Right renal cortex interstitium (tissue), 3 donors: ENCODE measurements at places on chromosomes 6 and 20. TPM values are rescaled to one million over a fixed set of nuclear protein-coding genes. Genes with fewer than 3 reads are reported as not detected.

Gene HIVEP1
- polyA plus RNA-seq, result 21.0 TPM

Gene WFDC10A
- polyA plus RNA-seq, result not detected

Gene ARMH2
- polyA plus RNA-seq, result not detected

Gene SUMO4
- 0.62 TPM for polyA plus RNA-seq

Gene PAX1
- polyA plus RNA-seq, result not detected

Gene ID4
- 138 TPM for polyA plus RNA-seq

Gene MUC21
- not detected for polyA plus RNA-seq

Gene GJA1
- polyA plus RNA-seq, result 61.8 TPM

GRCh38 chr6:128314190-128314589 is 206.2 kb downstream of the PTPRK start:
- no peak for DNase-seq

GRCh38 chr6:129115471-129115870 is 232.5 kb downstream of the LAMA2 start:
- no peak for DNase-seq

GRCh38 chr20:3247638-3248037 is 8.6 kb upstream of the SLC4A11 start:
- no peak for DNase-seq

- DNase-seq, result no peak
Measured at GRCh38 chr6:146950351-146950835, 253.8 kb upstream of the STXBP5 start.

- DNase-seq, result no peak
Measured at GRCh38 chr6:9020001-9020400, 584.7 kb upstream of the SLC35B3 start.

- no peak for DNase-seq
Measured at GRCh38 chr6:1763404-1763803, 153.7 kb downstream of the FOXC1 start.

DNA sequence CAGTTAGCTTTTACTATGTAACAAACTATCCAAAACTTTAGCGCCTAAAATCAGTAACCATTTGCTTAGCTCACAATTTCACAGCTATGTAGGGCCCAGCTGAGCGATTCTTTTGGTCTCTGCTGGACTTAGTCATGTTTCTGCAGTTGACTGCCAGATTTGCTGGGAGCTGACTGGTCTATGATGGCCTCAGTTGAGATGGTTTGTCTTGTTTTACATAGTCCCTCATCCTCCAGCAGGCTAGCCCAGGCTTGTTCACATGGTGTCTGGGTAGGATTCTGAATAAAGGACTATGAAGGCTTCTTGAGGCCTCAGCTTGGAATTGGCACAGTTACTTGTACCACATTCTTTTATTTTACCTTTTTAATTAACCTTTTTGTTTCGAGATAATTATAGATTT is 247.8 kb upstream of the CHD6 start:
- no peak for DNase-seq

DNA sequence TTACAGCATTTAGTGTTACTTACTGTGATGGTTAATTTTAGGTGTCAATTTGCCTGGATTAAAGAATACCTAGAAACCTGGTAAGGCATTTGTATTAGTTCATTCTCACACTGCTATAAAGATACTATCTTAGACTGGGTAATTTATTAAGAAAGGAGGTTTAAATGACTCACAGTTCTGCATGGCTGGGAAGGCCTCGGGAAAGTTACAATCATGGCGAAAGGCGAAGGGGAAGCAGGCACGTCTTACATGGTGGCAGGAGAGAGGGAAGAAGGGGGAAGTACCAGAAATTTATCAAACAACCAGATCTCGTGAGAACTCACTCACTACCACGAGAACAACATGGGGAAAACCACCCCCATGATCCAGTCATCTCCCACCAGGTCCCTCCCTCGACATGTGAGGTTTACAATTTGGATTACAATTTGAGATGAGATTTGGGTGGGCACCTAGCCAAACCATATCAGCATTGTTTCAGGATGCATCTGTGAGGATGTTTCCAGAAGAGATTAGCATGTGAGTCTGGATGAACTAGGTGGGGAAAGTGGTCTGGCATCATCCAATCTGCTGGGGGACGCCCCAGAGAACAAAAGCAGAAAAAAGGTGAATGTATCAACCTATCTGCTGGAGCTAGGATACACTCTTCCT is 76.8 kb downstream of the MKKS start:
- DNase-seq, result no peak

- DNase-seq, result no peak
Measured at GRCh38 chr6:110784610-110784979, 30.7 kb downstream of the CDK19 start.

GRCh38 chr20:38034108-38034649 is 633 bp downstream of the RPRD1B start:
- DNase-seq, result no peak

DNA sequence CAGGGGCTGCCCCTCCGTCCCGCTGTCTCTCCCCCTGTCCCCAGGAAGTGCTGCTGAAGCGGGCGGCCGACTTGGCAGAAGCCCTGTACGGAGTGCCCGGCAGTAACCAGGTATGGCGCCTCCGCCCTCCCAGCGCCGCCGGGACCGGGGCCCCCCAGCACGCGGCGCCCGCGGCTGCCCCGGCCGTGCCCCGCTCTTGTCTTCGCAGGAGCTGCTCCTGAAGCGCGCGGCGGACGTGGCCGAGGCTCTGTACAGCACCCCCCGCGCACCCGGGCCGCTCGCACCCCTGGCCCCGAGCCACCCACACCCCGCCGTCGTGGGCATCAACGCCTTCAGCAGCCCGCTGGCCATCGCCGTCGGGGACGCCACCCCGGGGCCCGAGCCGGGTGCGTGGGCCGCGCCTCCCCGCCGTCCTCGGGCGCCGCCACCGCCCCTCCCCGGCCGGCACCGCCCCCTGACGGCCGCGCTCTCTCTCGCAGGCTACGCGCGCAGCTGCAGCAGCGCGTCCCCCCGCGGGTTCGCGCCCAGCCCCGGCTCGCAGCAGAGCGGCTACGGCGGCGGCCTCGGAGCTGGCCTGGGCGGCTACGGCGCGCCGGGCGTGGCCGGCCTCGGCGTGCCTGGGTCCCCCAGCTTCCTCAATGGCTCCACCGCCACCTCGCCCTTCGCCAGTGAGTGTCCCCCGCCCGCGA is 48.4 kb downstream of the CPXM1 start:
- no peak for DNase-seq

DNA sequence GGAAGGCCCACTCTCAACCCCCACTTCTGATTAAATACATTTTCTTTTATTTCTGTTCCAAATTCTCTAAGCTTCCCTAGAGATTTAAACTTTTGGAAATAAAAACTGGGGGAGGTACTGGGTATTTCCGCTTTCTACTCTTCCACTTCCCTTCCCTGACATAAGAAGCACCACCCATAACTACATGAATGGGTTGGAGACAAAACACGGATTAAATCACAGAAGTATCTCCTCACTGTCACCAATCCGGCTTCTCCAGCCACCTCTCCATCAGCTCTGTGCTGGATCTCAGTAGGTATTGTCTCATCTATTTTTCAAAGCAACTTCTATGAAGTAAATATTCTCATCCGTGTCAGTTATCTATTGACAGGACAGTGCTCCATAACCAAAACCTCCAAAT is 150.7 kb downstream of the TSHZ2 start:
- no peak for DNase-seq

GRCh38 chr6:16987996-16988395 is 113.9 kb upstream of the STMND1 start:
- DNase-seq, result no peak

DNA sequence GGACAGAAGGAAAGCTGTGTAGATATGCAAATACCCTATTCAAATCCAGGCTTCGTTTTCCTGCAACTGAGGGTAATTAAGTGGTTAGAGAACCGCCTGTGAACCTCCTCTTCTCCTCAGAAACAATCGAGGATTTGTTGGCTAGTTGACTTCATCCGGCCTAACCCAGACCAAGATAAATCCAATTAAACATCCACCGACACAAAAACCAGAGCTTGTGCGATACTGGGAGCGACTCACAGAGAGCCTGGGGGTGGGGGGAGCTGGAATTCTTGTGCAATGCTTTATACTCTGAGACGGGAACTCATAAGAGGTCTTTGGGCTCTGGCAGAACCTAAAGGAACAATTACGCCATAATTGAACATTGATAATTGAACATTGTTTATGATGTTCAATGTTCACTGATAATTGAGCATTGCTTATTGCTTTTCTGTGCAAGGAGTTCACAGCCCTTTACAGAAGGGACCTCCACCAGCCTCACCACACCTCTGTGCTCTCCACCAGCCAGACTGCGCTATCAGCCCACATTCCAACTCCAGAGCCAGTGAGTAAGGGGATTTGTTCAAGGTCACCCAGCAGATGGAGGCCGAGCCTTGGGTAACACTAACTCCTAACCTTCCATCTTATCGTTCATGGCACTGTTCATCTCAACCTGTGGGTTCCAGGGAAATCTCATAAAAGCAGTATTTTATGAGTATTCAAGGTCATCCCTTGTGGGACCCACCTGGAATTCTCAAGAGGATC is 429.6 kb upstream of the JARID2 start:
- no peak for DNase-seq

- DNase-seq, result no peak
Measured at GRCh38 chr20:32585586-32586127, 524 bp upstream of the NOL4L start.

GRCh38 chr20:37943033-37943432 is 40.1 kb downstream of the VSTM2L start:
- no peak for DNase-seq

DNA sequence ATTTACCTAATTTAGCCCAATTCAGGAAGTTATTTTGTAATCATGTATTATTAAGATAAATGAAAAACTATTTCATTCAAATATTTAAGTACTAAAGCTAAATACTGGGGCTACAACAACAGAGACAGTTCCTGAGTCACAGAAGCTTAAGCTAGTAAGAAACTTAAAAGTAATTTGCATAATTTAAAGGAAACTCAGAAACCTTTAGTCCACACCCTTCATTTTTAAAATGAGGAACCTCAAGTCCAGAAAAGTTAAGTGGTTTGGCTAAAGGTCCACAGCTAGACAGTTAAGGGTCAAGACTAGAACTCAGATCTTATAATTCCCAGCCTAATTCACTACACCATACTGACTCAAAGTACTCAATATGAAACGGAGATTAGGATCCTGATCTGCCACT is 7.2 kb downstream of the LMBRD1 start:
- DNase-seq, result no peak

DNA sequence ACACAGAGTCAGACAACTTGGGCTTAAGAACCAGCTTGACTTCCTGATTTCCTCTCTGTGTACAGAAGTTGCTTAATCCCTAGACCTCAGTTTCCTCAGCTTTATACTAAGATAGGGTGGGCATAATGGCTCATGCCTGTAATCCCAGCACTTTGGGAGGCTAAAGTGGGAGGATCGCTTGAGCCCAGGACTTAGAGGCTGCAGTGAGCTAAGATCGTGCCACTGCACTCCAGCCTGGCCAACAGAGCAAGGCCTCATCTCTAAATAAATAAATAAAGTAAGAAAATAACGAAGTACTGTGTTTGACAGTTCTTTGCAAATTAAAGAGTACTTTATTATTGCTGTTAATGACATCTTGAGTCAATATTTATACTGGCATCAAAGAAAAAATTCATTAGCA is 41.7 kb downstream of the CNKSR3 start:
- no peak for DNase-seq

DNA sequence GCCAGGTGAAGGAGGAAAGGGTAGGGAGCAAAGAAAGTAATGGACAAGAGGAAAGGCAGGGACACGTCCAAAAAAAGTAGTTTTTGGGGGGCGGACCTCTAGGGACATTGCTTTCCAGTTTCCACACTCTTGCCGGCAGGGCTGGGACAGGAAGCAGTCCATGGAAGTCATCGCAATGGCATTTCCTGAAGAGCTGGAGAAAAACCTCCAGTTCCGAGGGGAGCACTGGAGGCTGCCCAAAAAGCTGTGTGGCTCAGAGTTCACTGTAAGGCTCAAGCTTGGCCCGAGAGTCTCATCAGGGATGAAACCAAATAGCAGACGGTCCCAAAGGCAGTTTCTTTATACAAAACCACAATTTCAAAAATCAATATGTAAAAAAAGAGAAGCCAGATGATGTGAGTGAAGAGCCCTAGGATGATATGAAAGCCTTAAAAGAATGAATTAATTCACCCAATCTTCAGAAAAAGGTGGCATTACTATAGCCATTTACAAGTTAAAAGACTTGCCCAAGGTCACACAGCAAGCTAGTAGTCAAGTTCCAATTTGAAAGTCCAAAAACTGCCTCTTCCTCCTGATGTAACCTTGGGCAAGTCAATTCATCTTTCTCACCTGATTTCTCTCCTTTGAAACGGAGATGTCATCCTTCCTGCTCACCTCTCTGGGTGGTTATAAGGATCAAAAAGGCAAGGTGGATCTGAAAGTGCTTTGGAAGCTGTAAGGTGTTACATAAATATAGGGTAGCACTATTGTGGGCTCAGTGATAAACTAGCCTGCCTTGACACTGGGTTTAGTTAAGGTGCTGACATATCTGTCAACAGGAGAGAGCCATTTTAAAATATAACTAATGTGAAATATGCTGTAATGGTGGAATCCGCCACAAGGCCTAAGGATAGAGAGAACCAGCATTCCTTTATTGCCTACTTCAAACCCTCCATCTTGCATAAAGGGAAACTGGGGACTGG is 9.1 kb downstream of the BCL2L1 start:
- DNase-seq, result no peak

- DNase-seq, result no peak
Measured at GRCh38 chr20:20666359-20666758, 46.1 kb downstream of the RALGAPA2 start.

- DNase-seq, result no peak
Measured at GRCh38 chr6:6919173-6919572, 188.6 kb upstream of the RREB1 start.

- DNase-seq, result no peak
Measured at GRCh38 chr6:87660226-87660911, 41.7 kb downstream of the AKIRIN2 start.

- no peak for DNase-seq
Measured at GRCh38 chr6:3388786-3389185, 68.1 kb downstream of the SLC22A23 start.

GRCh38 chr6:131255911-131256310 is 120.6 kb downstream of the AKAP7 start:
- no peak for DNase-seq

GRCh38 chr6:122012578-122012977 is 386.9 kb upstream of the HSF2 start:
- DNase-seq, result no peak

DNA sequence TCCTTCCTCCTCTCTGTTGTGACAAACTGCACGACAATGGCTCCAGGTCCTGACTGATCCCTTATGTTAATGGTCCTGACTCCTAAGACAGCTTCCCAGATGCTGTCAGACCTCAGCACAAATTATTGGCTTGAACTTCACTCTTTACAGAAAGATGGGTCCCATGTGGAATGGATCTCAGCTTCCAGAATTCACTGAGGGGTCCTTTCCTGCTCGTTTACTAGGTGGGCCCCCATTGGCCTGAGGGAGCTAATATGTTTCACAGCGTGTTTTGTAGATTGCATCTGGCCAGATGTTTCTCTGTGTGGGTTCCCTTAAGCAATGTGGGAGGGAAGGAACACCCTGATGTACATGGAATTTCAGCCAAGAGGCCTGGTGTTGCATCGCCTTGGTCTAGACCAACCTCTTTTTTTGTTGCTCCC is 826.6 kb downstream of the MAFB start:
- DNase-seq, result no peak

GRCh38 chr20:50405235-50405914 is 104.8 kb upstream of the PTPN1 start:
- no peak for DNase-seq
